Stimulated activated CD8-positive, alpha-beta memory T cell treated with anti-CD3 and anti-CD28 coated beads, Interleukin-15, amount 100 ng/mL, for 4 hours (primary cell): ENCODE measurements at places on chromosomes 3 and 15.

DNA sequence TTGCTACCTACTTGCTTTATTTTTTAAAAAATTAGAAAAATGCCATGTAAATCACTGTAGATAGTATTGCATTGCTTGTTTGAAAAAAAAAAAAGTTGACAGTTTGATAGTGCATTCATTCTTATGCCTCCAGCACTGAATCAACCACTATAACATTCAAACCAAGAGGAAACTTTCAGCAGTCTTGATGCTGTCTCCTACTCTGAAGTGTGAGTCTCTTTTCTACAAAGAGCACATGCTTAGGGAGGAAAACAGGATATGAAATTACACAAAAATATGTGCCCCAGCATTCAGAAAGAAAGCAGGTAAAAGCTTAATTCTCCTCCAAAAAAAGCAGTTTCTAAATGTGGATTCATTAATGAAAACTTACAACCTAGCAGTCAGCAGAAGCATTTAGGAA lies 78.3 kb downstream of the ZBTB20 start:
- no peak for DNase-seq

DNA sequence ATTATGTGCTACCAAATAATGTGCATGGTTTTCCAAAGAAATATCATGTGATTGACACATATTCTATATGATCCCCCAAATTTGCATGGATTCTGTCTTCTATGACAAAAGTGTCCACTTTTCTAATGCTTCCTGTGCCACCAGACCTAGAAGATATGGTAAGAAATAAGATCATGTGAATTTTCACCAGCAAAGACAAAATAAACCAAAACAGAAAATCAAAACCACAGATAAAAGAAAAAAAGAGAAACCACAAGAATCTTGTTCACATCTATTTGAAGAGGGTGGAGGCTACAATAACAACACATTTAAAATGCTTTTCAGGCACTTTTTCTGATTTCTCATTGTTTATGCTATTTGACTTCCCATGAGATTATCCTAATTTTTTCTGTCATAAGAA lies 303.4 kb downstream of the DIPK2A start:
- DNase-seq = no peak

DNA sequence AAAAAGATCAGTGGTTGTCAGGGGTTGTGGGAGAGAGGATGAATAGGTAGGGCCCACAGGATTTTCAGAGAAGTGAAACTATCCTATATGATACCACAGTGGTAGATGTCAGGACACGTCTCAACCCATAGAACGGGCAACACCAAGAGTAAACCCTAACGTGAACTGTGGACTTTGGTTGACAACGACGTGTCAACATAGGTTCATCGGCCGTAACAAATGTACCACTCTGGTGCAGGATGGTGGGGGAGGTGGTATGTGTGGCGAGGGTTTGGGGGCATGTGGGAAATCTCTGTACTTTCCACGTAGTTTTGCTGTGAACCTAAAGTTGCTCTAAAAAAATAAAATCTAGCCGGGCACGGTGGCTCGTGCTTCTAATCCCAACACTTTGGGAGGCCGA lies 13.0 kb upstream of the PIGZ start:
- DNase-seq = no peak

DNA sequence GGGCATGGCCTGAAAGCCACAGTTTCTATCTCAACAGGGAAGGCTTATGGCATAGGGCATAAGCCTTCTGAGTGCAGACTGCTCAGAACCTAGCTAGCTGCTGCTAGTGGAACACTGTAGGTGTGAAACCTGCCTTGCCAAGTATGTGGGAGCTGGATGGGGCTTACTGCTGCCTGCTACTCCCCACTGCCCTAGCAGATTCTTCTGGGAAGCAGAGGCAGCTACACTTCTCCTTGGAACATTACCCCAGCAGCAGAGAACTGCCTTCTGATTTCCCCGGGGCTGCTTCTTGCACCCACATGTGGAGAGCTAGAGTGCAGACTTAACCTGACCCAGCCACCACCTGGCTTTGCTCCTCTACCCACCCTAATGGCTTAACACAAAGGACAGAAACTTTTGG lies 215.7 kb downstream of the POLQ start:
- DNase-seq = no peak

GRCh38 chr3:135487261-135487660 lies 478.3 kb upstream of the PPP2R3A start:
- no peak for DNase-seq
